Kasumi-1 (cell line): ENCODE measurements at places on chromosomes 13 and 19.

DNA sequence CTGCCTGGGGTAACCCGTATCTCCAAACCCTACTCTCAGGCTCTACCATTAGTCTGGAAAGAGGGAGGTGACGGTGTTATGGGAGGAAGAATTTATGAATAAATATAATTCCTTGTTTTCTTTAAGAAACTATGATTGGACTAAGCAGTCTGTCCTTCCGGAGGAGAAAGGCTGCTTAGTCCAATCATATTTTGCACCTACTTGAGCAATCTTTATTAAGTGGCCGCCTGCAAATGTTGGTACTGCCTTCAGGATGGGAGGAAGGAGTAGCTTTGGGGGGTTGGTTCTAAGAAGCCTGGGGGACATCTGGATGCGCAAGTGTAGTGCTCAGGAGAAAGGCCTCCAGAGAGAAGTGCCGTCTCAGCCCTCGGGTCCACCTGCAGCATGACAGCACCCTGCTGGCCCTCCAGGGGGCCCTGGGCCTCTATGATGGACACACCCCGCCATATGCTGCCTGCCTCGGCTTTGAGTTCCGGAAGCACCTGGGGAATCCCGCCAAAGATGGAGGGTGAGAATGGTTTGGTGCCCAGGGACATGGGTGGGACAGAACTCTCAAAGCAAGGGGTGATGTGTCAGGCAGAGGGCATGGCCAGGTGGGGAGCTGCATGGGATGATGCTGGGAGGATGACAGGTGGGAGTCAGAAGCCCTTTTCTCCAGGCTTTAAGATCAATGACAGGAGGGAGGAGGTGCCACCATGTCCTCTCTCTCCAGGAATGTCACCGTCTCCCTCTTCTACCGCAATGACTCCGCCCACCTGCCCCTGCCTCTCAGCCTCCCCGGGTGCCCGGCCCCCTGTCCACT is 4.1 kb downstream of the ACP4 start:
- peak; percentile 72 for DNase-seq

GRCh38 chr13:101624210-101624922 is 171.9 kb downstream of the ITGBL1 start:
- no peak for DNase-seq

- no peak for DNase-seq
Measured at GRCh38 chr13:114106991-114107685, 25.3 kb downstream of the RASA3 start.

GRCh38 chr19:7442423-7442822 is 46.4 kb downstream of the PEX11G start:
- DNase-seq = no peak

- no peak for DNase-seq
Measured at GRCh38 chr19:34067861-34068271, 104.4 kb upstream of the LSM14A start.

GRCh38 chr13:113224486-113224885 is 15.1 kb downstream of the CUL4A start:
- DNase-seq = no peak

DNA sequence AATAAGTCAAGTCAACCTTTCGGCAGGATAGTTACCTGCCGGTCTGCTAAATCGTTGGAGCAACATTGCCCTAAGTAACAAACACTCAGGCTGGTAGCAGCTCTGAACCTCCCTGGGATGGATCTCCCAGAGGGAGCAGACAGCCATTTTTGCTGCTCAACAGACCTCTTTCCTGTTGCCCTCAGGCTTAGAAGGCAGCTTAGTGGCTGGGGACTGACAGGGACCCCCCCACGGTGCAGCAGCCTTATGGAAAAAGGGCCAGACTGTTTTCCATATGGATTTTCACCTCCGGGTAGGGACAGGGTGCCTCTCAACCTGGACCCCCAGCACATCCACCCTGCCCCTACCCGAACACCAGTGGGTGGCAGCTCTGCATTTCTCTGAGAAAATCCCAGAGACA is 49.7 kb downstream of the UBL3 start:
- no peak for DNase-seq

- DNase-seq = no peak
Measured at GRCh38 chr13:28438598-28439334, 56.2 kb downstream of the FLT1 start.

GRCh38 chr19:18452386-18452785 is 14.5 kb upstream of the ISYNA1 start:
- DNase-seq = no peak

GRCh38 chr19:30861919-30862318 is 487.3 kb downstream of the TSHZ3 start:
- DNase-seq = no peak

- DNase-seq = no peak
Measured at GRCh38 chr13:50226515-50227155, 211.4 kb downstream of the KCNRG start.

GRCh38 chr19:20171285-20171684 is 4.3 kb downstream of the ZNF486 start:
- no peak for DNase-seq

DNA sequence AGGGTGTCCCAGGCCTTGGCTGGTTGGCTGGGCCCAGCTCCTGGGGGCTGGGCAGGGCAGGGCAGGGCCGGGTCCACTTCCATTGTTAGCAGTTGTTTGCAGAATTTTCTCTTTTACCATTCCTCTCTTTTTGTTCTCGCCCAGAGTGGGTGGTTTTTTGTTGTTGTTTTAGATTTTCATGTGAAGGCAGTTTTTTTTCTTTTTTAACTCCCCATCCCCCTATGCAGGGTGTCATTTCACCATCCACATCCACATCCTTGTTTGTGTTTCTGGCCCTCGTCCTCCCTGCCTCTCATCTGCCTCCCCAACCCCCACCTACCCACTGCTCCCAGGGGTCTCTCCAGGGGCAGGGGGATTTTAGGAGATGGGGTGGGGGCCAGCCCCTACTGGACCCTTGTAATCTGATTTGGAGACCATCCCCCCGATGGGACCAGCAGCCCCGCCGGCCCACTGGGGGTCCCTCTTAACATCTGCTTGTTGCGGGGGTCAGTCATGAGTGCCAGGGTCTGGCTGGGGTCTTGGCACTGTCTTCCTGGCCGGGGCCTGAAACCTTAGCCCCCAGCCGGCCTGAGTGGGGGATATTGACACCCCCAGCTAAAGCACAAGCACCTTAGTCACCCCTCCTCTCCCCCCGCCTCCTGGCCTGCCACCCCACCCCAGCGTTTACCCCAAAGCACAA is 10.4 kb downstream of the STX10 start:
- DNase-seq = no peak

DNA sequence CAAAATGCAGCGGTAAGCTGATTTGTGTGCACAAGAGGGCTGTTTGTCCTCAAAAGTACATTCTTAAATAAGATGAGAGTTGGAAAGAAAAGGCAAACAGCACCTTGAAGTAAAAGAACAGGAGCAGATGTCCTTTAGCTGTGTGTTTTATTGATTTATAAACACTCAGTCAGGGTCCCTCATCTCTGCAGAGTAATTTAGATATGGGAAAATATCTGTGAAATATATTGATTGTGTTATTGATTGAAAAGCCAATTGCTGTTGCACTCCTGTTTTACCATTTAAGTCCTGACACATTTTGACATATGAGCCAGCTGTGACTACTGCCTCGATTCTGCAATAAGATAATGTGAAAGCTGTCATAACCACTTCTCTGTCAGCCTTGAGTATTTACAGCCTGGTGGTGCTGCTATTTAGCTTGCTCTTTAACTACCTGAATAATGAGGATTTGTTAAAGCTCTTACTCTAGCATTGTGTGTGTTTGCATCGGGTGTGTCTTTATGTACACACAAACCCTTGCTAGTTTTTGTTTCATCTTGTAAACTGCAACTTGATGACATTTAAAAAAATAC is 550.1 kb downstream of the DACH1 start:
- DNase-seq = no peak

GRCh38 chr13:48485432-48485831 is 47.4 kb downstream of the RCBTB2 start:
- DNase-seq = no peak

DNA sequence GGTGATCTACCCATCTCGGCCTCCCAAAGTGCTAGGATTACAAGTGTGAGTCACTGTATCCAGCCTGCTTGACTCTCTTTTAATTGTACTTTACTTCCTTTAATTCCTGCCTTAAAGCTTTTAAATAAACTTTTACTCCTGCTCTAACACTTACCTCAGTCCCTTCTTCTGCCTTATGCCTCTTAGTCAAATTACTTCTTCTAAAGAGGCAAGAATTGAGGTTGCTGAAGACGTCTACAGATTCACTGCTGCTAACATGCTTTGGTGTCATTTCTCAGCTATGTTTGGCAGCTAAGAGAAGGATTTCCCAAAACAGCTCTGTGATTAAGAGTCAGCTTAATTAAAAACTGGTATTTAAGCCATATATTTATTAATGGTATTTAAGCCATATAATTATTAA is 32.9 kb upstream of the CD177 start:
- no peak for DNase-seq
